ENCODE measurements at places on chromosomes 3 and 15.

- no peak for DNase-seq
Measured at GRCh38 chr3:113751141-113751540, 4.3 kb downstream of the ATP6V1A start.

DNA sequence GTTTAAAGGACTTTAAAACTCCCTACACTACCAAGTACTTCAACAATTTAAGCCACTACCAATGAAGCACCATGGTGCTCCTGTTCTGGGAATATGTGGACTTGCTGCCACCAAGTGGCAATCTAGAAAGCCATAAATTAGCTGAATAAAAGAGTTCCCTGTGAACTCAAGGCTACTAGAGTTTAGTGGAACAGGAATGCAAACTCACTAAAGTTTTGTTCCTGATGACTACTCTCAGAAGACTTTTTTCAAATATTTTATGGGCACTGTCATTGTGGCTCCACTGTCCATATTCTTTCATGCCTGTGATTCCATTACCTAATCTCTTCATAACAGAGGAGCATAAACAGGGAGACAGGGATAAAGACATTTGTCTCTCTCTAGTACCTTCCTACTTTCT is 63.9 kb downstream of the TMCC1 start:
- peak; percentile 12 for DNase-seq

DNA sequence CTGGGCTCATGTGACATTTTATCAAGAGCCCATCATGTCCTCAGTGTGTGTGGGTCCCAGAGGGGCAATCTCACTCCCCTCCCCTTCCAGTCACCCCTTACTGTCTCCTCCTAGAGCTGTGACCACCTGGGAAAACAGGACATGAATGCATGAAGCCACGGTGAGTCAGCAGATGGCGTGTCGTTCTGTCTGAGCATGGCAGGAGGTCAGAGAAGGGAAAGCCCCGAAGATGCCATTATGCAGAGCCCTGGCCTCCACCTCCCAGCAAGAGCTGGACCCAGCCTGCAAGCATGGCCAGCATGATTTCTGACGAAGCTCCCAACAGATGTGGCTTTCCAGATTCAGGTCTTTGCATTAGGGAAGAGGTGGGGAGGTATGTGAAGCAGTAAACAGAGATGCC is 118.5 kb downstream of the TLE3 start:
- no peak for DNase-seq

DNA sequence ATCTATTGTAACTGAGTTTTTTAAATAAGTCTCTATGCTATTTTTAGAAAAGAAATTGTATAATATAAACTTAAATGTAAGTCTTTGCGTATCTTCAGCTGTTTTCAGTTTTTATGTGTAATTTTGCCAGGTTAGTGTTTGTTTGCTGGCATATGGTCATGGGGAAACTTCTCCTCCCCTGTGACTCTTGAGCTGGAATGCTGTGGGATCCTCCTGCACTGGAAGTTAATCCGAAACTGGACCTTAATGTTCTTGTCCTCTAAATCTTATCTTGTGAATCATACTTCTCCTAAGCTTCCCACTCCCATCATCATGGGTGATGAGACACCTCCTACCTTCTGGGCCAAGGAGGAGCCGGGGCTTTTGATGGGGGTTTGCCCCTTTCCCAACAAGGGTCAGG is 52.4 kb upstream of the CHST2 start:
- no peak for DNase-seq

GRCh38 chr3:41213588-41213987 is 14.3 kb downstream of the CTNNB1 start:
- DNase-seq, result no peak

GRCh38 chr3:195147649-195148080 is 123.3 kb downstream of the XXYLT1 start:
- DNase-seq, result no peak

GRCh38 chr3:64266065-64266931 is 41.0 kb upstream of the PRICKLE2 start:
- no peak for DNase-seq

- no peak for DNase-seq
Measured at GRCh38 chr3:16406166-16406565, 107.3 kb downstream of the RFTN1 start.

DNA sequence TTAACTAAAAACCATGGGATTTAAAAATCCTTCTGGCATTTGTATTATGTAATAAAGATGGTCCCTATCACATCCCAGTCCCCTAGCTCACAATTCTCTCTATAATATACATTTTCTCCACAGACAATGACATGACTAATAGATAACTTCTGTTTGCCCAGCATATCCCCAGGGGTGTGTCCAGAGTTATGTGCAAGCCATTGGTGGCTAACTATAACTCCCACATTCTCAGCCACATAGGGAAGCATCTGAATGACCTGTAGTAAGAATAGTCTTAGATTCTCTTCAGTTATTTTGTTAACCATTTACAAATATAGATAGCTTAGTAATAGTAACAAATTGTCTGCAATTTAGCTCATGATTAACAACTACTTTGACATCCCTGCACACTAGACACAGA is 52.2 kb upstream of the RBSN start:
- no peak for DNase-seq

- DNase-seq, result no peak
Measured at GRCh38 chr3:132911741-132912415, 126.3 kb upstream of the TMEM108 start.

- DNase-seq, result no peak
Measured at GRCh38 chr3:152122851-152123250, 145.9 kb upstream of the MBNL1 start.

- DNase-seq, result no peak
Measured at GRCh38 chr3:16318176-16318575, 53.2 kb downstream of the OXNAD1 start.

Measured in CD8-positive, alpha-beta memory T cell (primary cell).